ENCODE measurements at places on chromosomes 3 and 15.

- DNase-seq: peak; percentile 39
These were observed 58.8 kb downstream of the CLASP2 start for GRCh38 chr3:33658991-33659848.

DNA sequence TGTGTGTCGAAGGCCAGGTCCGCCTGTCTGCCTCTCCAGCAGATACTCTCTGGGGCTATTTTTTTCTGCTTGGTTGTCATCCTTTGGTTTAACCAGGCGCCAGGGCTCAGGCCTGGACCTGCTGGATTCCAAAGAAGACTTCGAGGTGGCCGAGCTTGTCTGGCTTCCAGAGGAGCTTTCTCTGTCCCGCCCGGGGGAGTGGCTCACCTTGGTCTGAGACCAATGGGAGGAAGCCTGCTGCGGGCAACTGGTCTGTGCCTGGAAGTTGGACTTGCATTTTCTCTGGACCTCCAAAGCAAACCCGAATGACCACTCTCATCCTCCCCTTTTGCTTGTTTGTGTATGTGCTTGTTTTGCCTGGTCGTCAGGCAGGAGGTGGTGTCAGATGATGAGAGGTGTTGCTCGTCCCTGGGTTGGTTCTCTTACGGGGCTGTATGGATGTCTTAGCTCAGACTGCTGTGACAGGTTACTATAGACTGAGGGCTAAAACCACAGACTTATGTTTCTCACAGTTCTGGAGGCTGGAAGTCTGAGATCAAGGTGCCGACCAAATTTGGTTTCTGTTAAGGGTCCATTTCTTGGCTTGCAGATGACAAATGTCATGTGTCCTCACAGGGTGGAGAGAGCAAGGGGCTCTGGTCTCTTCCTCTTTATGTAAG is 19.3 kb downstream of the IGF1R start:
- DNase-seq: no peak

DNA sequence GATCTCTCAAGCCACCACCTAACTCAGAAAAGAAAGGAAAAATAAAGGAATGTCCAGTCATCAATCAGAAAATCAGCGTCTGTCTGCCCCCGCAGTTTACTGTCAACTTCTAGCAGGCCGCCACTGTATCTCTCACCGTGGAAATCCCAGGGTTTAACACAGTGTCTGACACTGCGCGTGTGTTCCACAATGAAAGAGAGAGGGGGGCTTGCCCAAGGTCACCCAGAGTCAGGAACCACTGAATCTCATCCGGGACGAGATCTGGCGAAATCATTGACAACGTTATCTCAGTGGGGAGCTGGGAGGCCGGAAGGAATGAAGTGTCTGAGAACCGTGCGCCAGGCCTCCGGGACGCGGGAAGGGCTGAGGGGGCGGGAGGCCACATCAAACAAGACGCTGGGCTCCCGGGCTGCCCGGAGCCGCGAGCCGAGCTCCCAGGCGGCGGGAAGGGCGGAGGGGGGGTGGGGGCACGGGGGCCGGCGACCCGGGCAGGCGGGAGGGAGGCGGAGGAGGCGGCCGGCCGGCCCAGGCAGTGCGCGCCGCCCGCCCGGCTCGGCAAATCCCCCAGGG is 2.2 kb upstream of the HES1 start:
- no peak for DNase-seq

- DNase-seq: no peak
These were observed 238.8 kb upstream of the WNT5A start for GRCh38 chr3:55725681-55726500.

Data from CD4-positive, alpha-beta T cell treated with Interleukin-1 beta for 1 hour (primary cell).